ENCODE measurements at places on chromosomes 5 and 9.

DNA sequence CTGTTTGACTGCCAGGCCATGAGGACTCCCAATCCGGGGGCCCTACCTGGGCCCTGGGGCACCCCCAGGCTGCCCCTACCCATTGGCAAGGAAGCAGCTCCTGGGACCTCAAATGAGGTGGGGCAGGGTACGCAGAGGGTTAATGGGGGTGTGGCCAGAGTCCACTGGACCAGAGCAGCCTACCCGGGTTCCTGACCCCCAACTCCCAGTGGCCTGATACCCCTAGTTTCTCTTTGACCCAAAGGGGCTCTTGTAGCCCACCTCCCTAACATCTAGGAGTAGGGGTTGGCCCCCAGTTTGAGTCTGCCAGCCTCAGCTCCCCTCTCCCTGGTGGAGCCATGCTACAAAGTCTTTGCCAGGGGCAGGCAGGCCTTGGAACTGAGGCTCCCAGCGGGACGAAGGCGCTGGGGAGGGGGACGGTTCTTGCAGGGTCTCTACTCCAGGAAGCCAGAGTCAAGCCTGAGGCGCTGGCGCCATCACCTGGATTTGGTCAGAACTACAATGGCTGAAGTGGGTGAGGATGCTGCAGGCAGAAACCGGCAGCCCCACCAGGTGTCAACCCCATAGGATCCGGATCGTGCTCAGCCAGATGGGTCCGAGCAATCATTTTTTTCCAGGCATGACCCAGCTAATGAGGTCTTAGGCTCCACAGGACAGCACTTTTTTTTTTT is 8.4 kb upstream of the CERCAM start:
- no peaks in the 10 kb centered on the region for H3K4me1 ChIP-seq
- H3K4me3 ChIP-seq = no peak overlapping the region
- H3K36me3 ChIP-seq = no peaks in the 10 kb centered on the region
- peaks cover 34% of the 10 kb centered on the region for H3K27me3 ChIP-seq

DNA sequence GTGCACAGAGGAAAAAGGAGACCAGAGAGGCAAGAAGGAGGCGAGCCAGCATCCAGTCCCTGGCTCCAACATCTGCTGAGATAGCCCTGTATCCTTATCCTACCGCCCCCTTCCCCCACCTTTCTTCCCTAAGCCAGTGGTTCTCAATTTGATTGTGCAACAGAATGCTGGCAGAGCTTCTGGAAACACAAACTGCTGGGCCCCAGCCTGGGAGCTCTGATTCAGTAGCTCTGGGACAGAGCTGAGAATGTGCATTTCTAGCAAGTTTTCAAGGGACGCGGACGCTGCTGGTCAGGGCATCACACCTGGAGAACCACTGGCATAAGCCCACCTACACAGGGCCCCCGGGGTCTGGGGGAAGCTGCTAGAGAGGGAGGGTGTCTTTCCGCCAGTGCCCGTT is 21.1 kb downstream of the AK8 start:
- H3K4me3 ChIP-seq = no peak overlapping the region
- no peaks in the 10 kb centered on the region for H3K36me3 ChIP-seq
- DNase-seq = no peak
- no peak overlapping the region for H3K27ac ChIP-seq
- H3K27me3 ChIP-seq = no peaks in the 10 kb centered on the region

DNA sequence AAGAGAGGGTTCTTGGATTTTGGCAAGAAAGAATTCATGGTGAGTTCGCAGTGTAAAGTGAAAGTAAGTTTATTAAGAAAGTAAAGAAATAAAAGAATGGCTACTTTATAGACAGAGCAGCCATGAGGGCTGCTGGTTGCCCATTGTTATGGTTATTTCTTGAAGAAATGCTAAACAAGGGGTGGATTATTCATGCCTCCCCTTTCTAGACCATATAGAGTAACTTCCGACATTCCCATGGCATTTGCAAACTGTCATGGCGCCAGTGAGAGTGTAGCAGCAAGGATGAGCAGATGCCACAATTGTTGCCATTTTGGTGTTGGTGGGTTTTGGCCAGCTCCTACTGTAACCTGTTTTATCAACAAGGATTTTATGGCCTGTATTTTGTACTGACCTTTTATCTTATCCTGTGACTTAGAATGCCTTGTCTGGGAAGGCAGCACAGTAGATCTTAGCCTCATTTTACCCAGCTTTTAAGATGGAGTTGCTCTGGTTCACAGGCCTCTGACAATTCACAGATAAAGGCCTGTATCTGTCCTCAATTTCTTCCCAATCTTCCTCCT is 1026.1 kb upstream of the DMAC1 start:
- no peak overlapping the region for H3K4me3 ChIP-seq
- H3K27ac ChIP-seq = peak overlapping the region; percentile 26
- no peaks in the 10 kb centered on the region for H3K36me3 ChIP-seq
- peak; percentile 64 for DNase-seq

GRCh38 chr5:181131514-181131913 is 545 bp upstream of the OR2V1 start:
- H3K4me3 ChIP-seq = no peak overlapping the region
- no peak overlapping the region for H3K27ac ChIP-seq
- H3K27me3 ChIP-seq = no peaks in the 10 kb centered on the region
- no peaks in the 10 kb centered on the region for H3K4me1 ChIP-seq
- DNase-seq = no peak
- no peaks in the 10 kb centered on the region for H3K36me3 ChIP-seq

DNA sequence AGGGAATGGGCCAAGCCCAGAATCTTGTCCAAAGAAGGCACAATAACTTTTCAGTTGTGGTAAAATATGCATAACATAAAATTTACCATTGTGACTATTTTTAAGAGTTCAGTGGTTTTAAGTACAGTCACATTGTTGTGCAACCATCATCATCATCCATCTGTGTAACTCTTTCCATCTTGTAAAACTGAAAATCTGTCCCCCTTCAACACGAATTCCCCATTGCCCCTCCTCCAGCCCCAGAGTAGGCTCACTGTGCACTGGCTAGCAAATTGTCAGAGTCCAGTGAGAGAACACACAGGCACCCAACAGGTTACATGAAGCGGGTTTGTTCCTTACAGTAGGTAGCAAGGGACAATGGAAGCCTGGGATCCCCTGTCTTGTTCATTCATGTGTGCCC is 13.7 kb downstream of the BARX1 start:
- no peak overlapping the region for H3K27ac ChIP-seq
- H3K4me1 ChIP-seq = no peaks in the 10 kb centered on the region
- peaks cover 81% of the 10 kb centered on the region for H3K27me3 ChIP-seq
- no peak for DNase-seq
- no peaks in the 10 kb centered on the region for H3K36me3 ChIP-seq
- no peak overlapping the region for H3K4me3 ChIP-seq

DNA sequence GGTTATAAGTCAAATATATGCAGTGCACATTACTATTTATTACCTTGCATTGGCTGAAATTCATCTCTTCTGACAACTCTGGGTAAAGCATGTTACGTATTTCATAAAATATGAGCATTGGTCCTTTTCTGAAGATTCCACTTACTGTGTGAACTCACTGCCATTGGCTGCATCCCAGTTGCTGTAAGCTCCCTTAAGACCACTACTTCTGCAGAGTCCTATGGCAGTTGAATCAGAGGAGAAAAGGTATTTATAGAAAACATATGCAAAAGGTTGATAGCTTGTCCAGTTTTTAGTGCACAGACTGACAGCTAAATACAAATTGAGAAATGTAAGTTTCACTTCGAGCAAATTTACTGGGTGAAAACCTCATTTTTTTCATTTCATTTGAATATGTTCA is 394.6 kb upstream of the ARRDC3 start:
- no peak overlapping the region for H3K27ac ChIP-seq
- no peak overlapping the region for H3K4me3 ChIP-seq
- DNase-seq = no peak
- no peaks in the 10 kb centered on the region for H3K36me3 ChIP-seq
- peaks cover 5% of the 10 kb centered on the region for H3K4me1 ChIP-seq

GRCh38 chr9:130989891-130990290 is 19.1 kb upstream of the LAMC3 start:
- no peak for DNase-seq
- H3K36me3 ChIP-seq = no peaks in the 10 kb centered on the region
- no peaks in the 10 kb centered on the region for H3K4me1 ChIP-seq
- H3K4me3 ChIP-seq = no peak overlapping the region
- no peak overlapping the region for H3K27ac ChIP-seq
- no peaks in the 10 kb centered on the region for H3K27me3 ChIP-seq

DNA sequence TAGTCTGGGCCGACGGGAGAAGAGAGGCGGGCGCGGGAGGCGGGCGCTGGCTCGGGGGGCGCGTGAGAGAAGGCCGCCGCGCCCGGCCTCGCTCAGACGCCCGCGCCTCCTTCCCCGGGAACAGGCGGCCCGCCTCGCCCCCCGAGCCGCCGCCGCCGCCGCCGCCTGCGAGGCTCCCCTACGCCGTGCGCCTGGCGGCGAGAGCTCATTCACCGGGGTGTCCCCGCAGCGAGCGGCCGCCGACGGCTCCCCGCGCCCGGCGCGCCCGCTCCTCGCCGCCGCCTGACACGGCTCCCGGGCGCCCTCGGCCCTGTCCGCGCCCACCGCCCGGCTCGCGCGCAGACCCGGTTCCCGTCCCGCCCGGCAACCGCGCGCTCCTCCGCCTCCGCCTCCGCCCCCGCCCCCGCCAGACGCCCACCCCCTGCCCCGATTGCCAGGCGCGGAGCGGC is at the start of gene GNAQ:
Gene GNAQ, minus strand, starts transcription at position 368 of the 449 bp plus-strand sequence. CDS start 576 bp downstream, outside the sequence.
- peak within 1 kb of the TSS; percentile 90 for H3K27ac ChIP-seq
- H3K4me1 ChIP-seq = peaks cover 4% of the 10 kb centered on the region
- no peak for DNase-seq
- H3K36me3 ChIP-seq = no peaks in the 10 kb centered on the region

GRCh38 chr9:120854596-120855327 is 12.0 kb upstream of the PSMD5 start:
- H3K4me3 ChIP-seq = no peak overlapping the region
- peaks cover 4% of the 10 kb centered on the region for H3K4me1 ChIP-seq
- DNase-seq = no peak
- H3K27ac ChIP-seq = no peak overlapping the region
- peaks cover 21% of the 10 kb centered on the region for H3K36me3 ChIP-seq

- no peaks in the 10 kb centered on the region for H3K4me1 ChIP-seq
- H3K36me3 ChIP-seq = no peaks in the 10 kb centered on the region
- no peak overlapping the region for H3K4me3 ChIP-seq
- no peaks in the 10 kb centered on the region for H3K27me3 ChIP-seq
Observed at GRCh38 chr5:58818465-58818864, 235.6 kb downstream of the RAB3C start.

GRCh38 chr5:172427202-172427601 is 27.1 kb downstream of the SH3PXD2B start:
- no peak overlapping the region for H3K4me3 ChIP-seq
- DNase-seq = no peak
- no peaks in the 10 kb centered on the region for H3K27me3 ChIP-seq
- peaks cover 26% of the 10 kb centered on the region for H3K36me3 ChIP-seq
- H3K27ac ChIP-seq = no peak overlapping the region
- H3K4me1 ChIP-seq = no peaks in the 10 kb centered on the region

- no peaks in the 10 kb centered on the region for H3K36me3 ChIP-seq
- no peaks in the 10 kb centered on the region for H3K4me1 ChIP-seq
- H3K4me3 ChIP-seq = no peak overlapping the region
- DNase-seq = no peak
Observed at GRCh38 chr5:181133610-181134231, 2.8 kb upstream of the OR2V1 start.

GRCh38 chr9:71352837-71353236 is 231.4 kb upstream of the TRPM3 start:
- no peaks in the 10 kb centered on the region for H3K36me3 ChIP-seq
- H3K27me3 ChIP-seq = no peaks in the 10 kb centered on the region
- H3K27ac ChIP-seq = no peak overlapping the region
- DNase-seq = no peak

DNA sequence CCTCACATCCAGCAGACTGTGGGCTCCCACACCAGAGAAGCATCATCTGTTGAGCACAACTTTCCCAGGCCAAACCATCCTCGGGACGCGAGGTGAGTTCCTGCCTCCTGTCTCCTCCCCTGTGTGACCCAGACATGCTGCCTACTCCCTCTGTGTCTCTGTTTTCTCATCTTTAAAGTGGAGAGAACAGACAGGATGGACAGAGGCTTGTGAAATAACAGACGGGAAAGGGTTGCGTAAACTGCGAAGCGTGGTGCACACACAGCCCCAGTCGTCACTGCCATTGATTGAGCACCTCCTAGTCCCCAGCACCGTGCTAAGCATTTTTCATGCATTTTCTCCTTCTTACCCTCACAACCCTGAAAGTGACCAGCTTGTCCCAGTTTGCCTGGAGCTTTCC is 52.1 kb upstream of the LMX1B start:
- no peaks in the 10 kb centered on the region for H3K27me3 ChIP-seq
- peaks cover 16% of the 10 kb centered on the region for H3K4me1 ChIP-seq
- no peak overlapping the region for H3K4me3 ChIP-seq

DNA sequence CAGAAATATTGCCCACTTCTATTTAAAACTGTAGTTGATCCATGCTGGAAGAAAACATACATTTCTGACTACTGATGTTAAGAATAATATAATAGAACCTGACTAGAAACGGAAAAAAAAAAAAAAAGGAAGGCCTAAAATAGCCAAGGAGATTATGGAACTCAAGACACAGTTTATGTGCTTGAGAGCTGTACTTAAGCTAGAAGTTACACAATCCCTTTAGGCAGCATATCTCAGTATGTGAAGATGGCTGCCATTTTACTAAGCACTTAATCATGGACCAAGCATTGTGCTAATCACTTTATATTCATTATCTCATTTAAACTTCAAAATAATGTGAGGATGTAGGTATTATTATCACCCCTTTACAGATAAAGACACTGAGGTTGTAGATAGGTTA is 73.0 kb upstream of the NR4A3 start:
- H3K27ac ChIP-seq = no peak overlapping the region
- no peaks in the 10 kb centered on the region for H3K27me3 ChIP-seq

DNA sequence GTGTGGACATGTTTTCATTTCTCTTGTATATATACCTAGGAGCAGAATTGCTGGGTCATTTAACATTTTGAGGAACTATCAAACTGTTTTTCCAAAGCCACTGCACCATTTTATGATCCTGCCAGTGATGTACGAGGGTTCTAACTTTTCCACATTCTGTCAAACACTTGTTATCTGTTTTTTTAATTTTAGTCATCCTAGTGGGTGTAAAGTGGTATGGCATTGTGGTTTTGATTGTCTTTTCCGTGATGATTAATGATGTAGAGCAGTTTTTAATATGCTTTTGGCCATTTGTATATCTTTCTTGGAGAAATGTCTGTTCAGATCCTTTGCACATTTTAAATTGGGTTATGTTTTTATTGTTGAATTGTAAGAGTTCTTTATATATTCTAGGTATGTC is 107.0 kb downstream of the MELK start:
- no peaks in the 10 kb centered on the region for H3K4me1 ChIP-seq
- no peak for DNase-seq
- no peaks in the 10 kb centered on the region for H3K27me3 ChIP-seq
- no peak overlapping the region for H3K27ac ChIP-seq
- H3K4me3 ChIP-seq = no peak overlapping the region

DNA sequence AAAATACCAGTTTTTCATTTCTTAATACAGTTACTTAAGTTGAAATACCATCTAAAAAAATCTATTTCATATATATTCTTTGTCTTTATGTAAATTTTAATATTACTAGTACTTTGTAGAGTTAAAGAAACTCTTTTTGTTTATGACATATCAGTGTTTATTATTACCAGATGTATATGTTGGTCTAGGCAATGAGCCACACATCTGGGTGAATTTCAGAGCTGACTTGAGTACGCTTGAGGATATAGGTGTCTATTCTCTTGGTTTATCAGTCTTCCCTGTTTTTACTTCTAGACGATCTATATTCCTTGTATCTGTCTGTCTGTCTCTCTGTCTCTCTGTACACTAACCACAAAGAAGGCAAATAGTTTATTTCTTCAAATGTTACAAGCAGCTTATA is 2.9 kb downstream of the SMAD5 start:
- peak overlapping the region; percentile 41 for H3K4me3 ChIP-seq
- no peak for DNase-seq
- no peaks in the 10 kb centered on the region for H3K27me3 ChIP-seq

Data from endodermal cell (in vitro differentiated cells).